ENCODE measurements at places on chromosomes 3 and 15.

- no peak for DNase-seq
Measured at GRCh38 chr3:124582621-124583395, 147.4 kb upstream of the UMPS start.

GRCh38 chr3:171375666-171376595 lies 84.3 kb downstream of the TNIK start:
- DNase-seq, result no peak

GRCh38 chr3:181718369-181718768 lies 6.6 kb downstream of the SOX2 start:
- DNase-seq, result no peak

- DNase-seq, result no peak
Measured at GRCh38 chr3:20100151-20100550, 59.9 kb downstream of the KAT2B start.

DNA sequence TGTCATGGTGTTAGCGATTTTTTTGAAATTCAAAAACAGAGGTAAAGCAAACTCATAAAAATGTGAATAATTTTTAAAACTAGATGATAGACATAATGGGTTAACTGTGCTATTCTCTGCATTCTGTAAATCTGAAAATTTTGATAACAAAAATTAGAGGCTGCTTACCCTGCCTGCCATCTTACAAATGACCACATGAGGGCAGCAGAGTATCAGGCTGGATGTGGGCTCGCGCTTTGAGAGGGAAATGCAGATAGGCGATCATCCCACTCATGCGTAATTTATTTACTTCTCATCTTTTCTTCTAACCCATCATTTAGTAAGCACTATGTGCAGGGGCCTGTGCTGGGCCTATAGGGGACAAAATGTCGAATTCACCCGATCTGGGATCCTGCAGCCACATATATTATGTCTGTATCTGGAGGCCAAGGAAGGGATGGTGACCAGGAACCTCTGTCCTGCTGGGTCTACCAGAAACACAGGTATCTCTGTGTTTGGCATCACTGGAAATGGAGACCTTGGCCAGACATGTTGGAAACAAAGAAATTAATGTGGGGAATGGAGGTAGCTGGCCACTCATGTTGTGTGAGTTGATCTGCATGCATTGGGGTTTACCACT lies 7.8 kb upstream of the RAD18 start:
- DNase-seq, result peak; percentile 37

GRCh38 chr3:188959013-188959412 lies 212.8 kb upstream of the TPRG1 start:
- no peak for DNase-seq

GRCh38 chr3:39809181-39809994 lies at the start of gene MYRIP:
Gene MYRIP, plus strand, starts transcription at chr3:39809609. Its CDS starts 91,208 bp downstream, at chr3:39900817.
- no peak for DNase-seq

- no peak for DNase-seq
Measured at GRCh38 chr3:46719044-46719565, 1.4 kb upstream of the PRSS50 start.

- no peak for DNase-seq
Measured at GRCh38 chr3:8488877-8489276, 12.7 kb upstream of the LMCD1 start.

DNA sequence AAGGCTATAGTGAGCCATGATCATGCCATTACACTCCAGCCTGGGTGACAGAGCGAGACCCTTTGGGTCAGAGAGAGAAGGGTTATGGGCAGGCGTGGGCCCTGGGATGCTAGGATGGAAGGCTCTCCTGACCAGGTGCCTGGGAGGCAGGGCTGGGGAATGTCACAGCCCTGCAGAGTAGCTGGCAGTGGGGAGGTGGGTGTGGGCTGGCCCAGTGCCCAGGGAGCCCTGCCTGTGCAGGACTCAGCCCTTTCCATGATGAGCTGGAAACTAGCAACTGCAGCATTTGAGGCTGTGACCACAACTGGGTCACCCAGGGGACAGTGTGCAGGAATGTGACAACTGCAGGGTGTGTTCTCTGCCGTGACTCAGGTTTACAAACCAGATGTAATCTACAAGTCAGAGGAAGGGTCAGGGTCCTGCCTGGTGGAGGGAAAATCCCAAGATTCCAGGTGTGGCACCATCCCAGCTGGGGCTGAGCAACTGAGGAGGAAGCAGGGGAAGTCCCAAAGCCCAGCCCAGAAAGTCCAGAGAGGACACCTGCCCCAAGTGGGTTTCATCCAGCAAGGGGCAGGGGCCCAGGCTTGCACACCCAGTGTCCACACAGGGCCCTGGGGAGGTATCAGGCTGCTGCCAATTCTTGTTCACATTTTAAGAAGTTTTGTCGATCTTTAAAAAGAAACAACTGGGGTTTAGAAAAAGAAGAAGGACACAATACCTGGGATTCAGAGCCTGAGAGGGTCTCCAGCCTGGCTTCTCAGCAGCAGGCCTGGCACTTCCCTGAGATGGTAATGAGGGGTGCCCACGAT lies 45.5 kb downstream of the SLC28A1 start:
- no peak for DNase-seq

DNA sequence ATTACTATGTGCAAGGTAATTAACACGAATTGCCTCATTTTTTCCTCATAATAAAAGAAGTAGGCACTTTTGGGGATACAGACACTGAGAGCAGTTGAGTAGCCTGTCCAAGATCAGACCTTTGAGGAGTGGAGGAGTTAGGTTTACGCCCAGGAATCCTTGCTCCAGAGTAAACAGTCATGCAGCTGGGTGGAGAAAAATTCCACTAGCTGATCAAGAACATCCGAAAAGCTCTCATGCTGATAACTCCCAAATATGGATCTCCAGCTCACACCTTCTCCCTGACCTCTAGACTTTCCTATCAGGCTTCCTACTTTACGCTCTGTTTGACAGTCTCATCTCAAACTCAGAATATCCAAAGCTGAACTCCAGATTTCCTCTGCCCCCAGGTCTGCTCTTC lies 53.3 kb downstream of the ST6GAL1 start:
- no peak for DNase-seq

DNA sequence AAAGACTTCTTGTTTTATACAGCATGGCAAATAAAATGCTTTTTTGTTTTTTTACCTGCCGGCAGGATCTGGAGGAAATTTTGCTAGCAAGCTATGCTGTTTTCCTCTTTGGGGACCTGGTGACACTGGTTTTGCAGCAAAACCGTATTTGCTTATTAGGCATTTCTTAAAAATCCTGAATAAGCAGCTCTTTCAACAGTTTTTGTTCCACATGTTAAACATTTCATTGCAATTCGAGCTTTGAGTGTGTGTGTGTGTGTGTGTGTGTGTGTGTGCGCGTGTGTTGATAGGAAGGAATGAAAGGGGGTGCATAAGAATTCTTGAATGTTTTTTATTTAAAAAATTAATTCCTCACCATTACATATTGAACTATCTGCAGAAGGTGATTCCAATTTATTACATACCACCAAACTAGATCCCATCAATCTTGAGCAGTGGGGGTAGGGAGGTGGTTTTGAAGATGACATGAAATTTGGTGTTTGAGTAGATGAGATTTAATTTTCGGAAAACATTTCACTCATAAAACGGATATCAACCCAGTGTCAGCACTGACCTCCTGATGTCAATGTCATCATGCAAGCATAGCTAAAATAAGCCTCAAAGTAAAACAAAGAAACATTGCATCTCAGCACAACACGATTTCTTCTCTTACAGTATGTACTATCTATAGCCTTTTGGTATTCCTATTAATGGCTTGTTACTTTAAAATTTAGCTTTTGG lies 17.3 kb downstream of the ZBTB38 start:
- DNase-seq, result no peak

DNA sequence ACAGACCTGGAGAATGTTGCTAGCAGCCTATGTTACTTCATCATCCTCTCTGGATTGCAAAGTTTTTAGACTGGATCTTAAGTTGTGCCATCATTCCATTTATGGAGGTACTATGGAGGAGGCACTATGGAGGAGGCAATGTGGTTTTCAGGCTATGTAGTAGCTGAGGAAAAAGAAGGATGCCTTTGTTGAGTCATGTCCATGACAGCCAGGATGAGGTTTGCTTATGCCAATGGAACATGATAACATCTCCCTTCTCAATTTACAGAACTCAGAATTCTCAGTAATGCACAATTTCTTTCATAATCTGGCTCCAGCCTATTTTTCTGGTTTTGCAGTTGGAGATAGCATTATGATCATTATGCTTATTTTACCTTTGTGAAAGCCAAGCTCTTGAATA lies 65.9 kb upstream of the TMEM108 start:
- no peak for DNase-seq

GRCh38 chr3:79018671-79019136 lies 749.1 kb downstream of the ROBO1 start:
- DNase-seq, result no peak

DNA sequence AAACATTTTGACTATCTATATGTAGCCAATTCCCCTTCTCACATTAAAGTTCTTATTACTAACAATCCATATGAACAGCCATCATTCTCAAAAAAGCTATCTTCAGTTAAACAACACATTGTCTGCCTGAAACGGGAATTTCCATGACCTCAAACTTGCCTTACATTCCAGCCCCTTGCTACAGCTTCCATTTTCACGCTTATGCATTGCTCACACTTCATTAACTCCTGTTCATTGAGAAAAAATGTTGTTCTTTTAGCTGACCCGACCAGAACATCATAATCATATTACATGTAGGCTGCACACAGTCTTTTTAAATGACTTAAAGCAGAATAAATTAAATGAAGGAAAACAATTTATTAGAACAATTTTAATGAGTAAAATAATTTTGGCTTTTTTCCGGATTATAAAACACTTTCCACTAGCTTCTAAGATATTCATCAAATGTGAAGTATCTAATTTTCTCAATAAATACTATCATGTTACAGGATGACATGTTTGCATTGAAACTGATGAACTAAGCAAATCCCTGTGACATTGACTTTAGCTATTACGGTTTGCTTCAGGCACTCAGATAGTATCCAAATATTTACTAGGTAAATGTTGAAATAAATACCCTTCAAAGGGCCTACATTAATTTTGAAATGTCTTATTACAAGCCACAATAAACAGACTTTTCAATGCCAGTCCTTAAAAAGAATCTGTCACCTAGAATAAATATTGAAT lies 49.9 kb downstream of the P3H2 start:
- no peak for DNase-seq

DNA sequence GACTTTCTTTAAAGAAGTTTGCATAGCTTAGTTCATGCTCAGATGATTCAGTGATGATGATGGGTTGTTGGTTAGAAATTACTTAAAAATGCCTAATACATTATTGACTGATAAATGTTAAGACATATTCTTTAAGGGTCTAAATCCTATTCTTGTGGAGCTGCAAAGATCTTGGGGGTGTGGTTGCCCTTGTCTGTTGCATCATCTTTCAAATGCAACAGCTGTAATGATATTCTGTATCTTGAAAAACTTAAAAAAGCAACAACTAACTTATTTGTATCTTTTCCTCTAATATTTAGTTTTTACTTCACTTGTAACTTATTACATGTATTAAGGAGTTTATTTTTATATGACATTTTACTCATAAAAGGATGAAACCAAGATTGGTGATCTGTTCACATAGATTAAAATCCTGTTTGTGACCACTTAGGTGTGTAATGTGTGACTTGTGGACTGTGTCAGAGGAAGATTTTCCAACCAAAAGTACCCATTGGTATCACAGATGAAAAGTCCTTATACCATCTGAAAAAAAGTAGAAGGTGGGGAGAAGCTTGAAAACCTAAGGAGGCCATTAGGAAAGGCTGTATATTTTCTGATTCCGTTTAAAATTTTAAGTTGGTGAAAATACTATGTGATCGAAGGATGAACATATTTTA lies 142.8 kb downstream of the IGF1R start:
- DNase-seq, result no peak

- no peak for DNase-seq
Measured at GRCh38 chr3:194675081-194675640, 3.2 kb upstream of the LSG1 start.

DNA sequence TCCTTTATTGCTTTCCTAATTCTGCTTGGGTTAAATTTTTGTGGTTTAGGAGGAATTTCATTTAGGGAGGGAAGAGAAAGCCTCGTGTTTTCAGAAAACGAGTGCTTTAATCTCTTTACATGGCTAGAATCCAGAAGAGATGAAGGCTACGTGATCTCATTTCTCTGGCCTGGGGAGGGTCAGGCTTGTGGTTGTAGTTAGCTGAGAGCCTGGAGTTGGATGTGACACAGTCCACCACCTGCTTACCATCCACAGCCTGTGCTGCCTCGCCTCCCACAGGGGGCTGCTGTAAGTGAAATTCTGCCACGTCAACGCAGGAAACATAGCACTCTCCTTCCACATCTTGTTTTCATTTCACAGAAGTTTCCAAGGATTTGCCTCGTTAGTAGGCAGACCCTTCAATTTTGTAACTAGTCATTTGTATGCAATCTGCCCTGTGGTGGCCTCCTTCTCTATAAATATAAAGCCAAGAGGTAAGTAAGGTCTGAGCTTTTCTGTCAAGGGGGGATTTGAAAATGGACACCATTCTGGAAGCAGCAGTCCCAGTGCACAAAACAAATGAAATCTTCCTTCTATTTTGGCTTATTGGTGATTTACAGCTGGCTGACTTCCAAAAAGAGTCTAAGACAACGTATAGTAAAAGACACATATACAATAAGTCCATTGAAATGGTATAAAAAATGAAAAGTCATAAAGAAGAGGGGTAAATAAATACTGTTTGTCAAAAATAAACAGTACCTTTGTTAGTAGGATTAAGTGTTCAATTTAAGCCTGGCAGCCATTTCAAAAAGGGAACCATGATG lies 3.4 kb downstream of the GXYLT2 start:
- DNase-seq, result peak; percentile 100

DNA sequence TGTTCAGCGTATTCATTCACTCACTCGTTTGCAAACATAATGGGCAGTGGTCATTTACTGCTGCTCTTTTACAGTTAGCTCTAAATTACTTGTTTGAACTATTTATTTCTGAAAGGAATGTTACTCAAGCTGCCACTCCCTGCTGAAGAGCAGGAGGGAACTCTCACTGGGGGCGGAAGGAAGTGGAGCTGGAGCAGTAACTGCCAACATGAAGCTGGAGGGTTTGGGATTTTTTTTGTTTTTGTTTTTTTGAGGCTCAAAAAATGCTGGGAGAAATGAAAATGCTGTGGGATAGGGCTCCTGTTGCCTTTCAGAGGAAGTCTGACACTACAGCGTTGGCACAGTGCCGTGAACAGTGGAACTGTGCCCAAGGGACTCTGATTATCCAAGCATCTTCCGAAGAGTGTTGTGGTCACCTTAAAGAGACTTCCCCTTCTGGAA lies 44.1 kb downstream of the SENP2 start:
- DNase-seq, result no peak

DNA sequence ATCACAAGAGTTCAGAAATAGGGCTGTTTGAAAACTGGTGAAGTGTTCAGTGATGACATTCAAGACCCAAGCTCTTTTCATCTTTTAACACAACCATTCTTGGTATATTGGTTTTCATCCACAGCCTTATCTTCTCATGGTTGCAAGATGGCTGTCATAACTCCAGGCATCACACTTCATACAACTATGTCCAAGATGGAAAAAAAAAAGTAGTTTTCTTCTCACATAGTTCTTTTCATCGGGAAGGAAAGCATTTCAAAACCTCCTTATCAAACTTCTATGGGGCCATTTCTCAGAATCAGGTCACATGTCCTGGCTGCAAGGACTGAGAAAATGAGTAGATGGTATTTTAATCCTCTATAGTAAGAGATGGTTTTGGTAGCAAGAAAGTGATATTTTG lies 21.1 kb upstream of the MFSD1 start:
- no peak for DNase-seq

- DNase-seq, result no peak
Measured at GRCh38 chr15:45180648-45181436, 6.9 kb downstream of the SHF start.
